Activated CD4-positive, alpha-beta memory T cell treated with anti-CD3 and anti-CD28 coated beads for 36 hours (primary cell): ENCODE measurements at places on chromosomes 13 and 19. TPM values are rescaled to one million over a fixed set of nuclear protein-coding genes. Genes with fewer than 3 reads are reported as not detected.

Gene PSG11
- total RNA-seq, result not detected

Gene PROZ
- not detected for total RNA-seq

Gene IGFL3
- total RNA-seq, result not detected

Gene OCEL1
- total RNA-seq, result 17.6 TPM

Gene TNNT1
- total RNA-seq, result not detected

Gene ZNF8
- 3.9 TPM for total RNA-seq

Gene SYNGR4
- total RNA-seq, result 0.21 TPM

Gene CD22
- total RNA-seq, result 0.75 TPM

Gene NHLRC3
- 15.2 TPM for total RNA-seq

Gene ATP4A
- total RNA-seq, result not detected

Gene PTH2
- not detected for total RNA-seq

Gene PTGER1
- total RNA-seq, result 0.41 TPM

Gene ZNF414
- total RNA-seq, result 19.7 TPM

Gene ZNF675
- total RNA-seq, result 21.0 TPM

Gene ZNF805
- total RNA-seq, result 7.0 TPM

DNA sequence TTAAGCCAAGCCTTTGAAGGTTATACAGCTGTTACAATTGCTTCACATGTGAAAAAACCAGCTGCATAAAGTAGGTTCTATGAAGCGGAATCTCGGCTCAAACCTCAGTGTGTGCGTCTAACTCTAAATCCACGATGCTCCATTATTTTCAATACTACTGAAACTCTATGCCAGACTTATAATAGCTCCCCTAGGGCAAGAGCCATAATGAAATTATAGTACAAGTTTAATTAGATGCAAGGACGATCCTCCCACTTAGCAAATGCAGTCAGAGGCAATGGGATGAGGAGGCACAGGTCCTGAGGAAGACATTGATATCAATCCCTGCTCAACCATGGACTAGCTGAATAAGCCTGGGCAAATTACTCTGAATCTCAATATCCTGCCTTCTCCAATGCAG lies 31.1 kb downstream of the SLC7A1 start:
- DNase-seq, result no peak

- no peak for DNase-seq
Measured at GRCh38 chr19:19630426-19630825, 2.4 kb upstream of the LPAR2 start.

GRCh38 chr13:24086642-24087041 lies 73.9 kb upstream of the SPATA13 start:
- DNase-seq, result no peak

- no peak for DNase-seq
Measured at GRCh38 chr19:18157465-18158063, 4.6 kb downstream of the PIK3R2 start.

DNA sequence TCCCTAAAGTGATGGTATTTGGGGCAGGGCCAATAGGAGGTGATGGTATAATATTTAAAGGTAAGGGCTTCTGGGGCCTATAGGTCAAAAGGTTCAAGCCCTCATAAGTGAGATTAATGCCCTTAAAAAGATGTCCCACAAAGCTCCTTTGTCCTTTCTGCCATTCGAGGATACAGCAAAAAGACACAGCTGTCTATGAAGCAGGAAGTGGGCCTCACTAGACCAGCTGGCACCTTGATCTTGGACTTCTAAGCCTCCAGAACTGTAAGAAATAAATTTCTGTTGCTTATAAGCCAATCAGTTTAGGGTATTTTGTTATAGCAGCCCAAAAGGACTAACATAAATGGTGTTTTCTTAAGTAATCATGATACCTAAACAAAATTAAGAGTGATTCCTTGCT lies 27.2 kb upstream of the POU4F1 start:
- DNase-seq, result no peak

GRCh38 chr13:100330662-100331061 lies 241.8 kb downstream of the PCCA start:
- no peak for DNase-seq

- DNase-seq, result peak; percentile 41
Measured at GRCh38 chr13:44710576-44710975, 134.4 kb upstream of the TSC22D1 start.

DNA sequence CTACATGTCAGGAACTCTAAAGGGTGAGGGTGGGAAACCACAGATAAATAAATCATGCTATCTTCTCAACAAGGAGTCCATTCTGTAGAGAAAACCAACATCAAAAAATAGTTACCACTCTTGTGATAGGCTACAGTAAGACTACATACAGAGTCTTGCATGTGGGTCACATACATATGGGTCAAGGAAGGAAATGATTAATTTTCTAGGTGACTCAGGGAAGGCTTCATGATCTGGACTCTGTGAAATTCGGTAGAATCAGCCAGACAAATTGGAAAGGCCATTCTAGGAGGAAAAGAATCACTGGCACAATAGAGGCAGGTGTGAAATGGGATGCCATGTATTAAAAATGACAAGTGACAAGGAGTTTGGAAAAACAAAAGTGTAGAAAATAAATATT lies 638.9 kb downstream of the LIG4 start:
- no peak for DNase-seq

DNA sequence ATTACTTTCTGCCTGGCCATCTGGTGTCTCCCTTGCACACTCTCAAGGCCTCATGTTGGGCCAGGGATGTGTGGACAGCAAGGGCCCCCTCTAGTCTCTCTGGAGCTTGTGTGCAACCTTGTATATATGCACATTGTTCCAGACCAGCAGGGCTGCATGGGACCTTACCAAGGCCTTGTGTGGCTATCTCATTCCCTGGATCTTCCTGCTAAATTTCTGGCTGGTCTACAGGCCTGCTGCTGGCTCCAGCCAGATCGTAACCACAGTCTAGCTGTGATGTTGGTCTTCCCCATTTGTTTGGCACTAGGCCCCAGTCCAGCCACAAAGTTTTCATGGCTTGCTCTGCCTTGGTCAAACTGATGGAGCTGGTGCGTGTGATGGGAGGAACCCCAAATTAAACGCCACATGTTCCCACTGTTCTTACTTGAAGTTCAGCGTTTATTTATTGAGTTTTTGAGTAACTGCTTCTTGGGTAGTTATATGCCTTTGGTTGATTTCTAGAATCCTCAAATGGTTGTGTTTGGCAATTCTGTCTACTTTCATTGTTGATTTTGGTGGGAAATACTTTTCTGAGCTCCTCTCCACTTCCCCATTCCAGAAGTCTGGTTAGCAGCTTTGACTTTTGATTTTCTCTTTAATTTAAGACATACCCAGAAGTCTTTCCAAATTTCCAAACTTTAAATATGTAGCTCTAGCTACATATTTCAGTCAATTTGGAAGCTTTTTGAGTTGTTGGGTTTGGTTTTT lies 56.4 kb downstream of the SIPA1L3 start:
- DNase-seq, result no peak

DNA sequence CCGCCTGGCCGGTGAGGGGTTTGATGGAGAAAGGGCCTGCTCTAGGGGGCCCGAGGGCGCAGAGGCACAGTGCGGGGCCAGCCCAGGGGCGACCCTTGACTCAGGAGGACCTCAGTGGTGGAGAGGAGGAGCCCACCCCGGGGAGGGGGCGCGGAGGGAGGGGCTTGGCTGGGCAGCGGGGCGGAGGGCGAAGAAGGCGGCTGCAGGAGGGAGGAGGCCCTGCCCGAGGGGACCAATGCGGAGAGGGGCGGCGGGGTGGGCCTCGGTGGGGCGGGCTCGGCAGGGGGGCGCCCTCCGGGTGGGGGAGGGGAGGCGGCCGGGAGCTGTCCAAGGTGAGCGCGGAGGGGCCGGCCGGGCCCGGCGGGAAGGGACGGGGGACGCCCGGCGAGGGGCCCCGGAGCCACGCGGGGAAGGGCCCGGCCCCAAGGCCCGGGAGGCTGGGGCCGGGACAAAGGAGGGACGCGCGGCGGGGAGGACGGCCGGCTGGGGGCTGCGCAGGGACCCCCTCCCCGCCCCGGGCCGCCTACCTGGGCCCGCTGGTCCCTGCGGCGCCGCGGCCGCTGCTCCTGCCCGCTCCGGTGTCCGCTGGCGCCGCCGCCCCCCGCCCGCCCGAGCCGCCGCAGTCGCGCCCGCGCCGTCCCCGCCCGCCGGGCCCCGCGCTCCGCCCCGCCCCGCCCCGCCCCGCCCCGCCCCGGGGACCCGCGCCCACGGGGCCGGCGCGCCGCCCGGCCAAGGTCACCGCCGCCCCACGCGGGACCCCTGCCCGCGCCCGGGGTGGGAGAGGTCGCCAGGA lies at the start of gene DIRAS1:
Gene DIRAS1, minus strand, starts transcription at position 596 of the 793 bp plus-strand sequence. CDS start 3,566 bp downstream, outside the sequence.
- no peak for DNase-seq

- DNase-seq, result no peak
Measured at GRCh38 chr19:57190301-57190700, 999 bp upstream of the ZNF264 start.

GRCh38 chr19:18975869-18976268 lies 34.9 kb upstream of the HOMER3 start:
- no peak for DNase-seq

GRCh38 chr19:50957587-50957986 lies 4.7 kb upstream of the KLK5 start:
- DNase-seq, result no peak

- DNase-seq, result no peak
Measured at GRCh38 chr19:49758292-49758691, 4.8 kb downstream of the TSKS start.

GRCh38 chr19:29963576-29963975 lies 21.5 kb downstream of the URI1 start:
- DNase-seq, result no peak

- peak; percentile 64 for DNase-seq
Measured at GRCh38 chr19:17281391-17282304, at the start of gene ANKLE1. Gene ANKLE1, plus strand, starts transcription at chr19:17281901. Its CDS starts 20 bp downstream, at chr19:17281921.

GRCh38 chr19:6238643-6239281 lies 41.0 kb downstream of the MLLT1 start:
- DNase-seq, result no peak

GRCh38 chr13:20776751-20777150 lies 3.0 kb upstream of the EEF1AKMT1 start:
- DNase-seq, result no peak

- no peak for DNase-seq
Measured at GRCh38 chr19:48221628-48222027, 34.1 kb downstream of the CARD8 start.

DNA sequence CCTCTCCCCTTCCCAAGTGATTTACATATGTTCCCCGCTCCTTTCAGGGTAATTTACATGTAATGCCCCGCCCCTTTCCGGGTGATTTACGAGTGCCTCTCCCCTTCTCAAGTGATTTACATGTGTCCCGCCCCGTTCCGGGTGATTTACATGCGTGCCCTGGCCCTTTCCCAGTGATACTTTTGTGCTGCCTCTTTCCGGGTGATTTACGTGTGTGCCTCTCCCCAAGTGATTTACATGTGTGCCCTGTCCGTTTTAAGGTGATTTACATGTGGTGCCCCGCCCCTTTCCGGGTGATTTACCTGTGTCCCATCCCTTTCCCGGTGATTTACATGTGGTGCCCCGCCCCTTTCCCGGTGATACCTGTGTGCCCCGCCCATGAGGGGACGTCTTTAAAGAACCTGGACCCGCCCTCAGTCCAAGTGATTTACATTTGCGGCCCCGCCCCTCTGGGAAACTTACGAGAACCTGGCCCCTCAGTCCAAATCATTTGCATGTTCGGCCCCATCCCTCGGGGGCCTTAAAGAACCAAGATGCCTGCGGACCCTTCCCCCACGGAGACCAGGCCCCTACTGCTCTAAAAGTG lies 559 bp upstream of the LENG9 start:
- DNase-seq, result peak; percentile 97

DNA sequence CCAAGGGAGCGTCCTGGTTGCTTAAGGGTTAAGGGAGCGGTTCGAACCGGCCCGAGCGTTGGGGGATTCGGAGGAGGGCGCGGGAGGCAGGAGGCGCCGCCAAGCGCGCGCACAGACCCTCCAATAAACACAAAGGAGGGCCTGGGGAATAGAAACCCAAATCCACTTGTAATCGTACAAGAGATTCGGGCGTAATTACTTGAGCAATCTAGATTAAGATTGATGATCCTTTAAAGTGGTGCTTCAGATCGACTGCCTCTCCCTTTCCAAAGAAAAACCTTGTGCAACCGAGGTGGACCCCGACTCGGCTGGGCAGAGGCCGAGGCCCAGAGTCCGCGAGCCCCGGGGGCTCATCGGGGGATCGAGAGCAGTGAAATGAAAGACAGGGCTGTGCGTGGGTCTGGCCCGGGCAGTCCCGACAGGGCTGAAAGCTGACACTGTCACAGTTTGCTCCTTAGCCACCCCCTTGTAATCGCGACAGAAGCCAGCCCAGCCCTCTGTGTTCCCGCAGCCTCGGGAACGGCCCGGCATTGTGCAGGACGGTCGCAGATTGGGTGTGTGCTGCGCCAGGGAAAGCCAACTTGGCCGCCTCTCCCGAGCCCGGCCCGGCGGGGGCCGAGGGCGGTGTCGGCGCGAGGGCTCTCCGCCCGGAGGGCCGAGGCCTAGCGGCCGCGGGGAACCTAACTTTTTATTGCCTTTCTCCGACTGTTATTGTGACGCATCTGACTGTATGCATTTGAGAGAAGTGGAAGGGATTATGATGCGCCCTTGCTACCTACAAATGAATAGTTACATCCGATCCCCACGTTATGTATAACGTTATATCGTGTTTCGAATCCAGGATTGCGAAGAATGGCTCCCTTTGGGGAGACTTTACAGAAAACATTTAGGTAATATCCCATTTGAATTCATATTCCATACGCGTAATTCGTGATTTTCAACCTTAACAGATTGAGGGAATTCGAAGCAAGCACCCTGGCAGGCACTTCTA lies 5.5 kb downstream of the MAB21L1 start:
- DNase-seq, result no peak

- DNase-seq, result no peak
Measured at GRCh38 chr13:94546061-94546839, 49.7 kb downstream of the TGDS start.

- DNase-seq, result no peak
Measured at GRCh38 chr13:33868343-33868994, 50.5 kb downstream of the RFC3 start.

- no peak for DNase-seq
Measured at GRCh38 chr13:84399320-84400085, 517.2 kb upstream of the SLITRK1 start.

GRCh38 chr13:41610404-41610803 lies 153.1 kb downstream of the RGCC start:
- no peak for DNase-seq
